ENCODE measurements at places on chromosomes 7 and 10.

DNA sequence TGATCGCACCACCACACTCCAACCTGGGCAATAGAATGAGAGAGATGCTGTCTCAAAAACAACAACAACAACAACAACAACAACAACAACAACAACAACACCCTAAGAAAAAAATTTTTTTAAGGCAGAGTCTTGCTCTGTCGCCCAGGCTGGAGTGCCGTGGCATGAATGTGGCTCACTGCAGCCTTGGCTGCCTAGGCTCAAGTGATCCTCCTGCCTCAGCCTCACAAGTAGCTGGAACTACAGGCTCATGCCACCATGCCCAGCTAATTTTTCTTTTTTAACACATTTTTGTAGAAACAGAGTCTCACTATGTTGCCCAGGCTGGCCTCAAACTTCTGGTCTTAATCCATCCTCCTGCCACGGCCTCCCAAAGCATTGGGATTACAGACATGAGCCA, 18.6 kb downstream of the ALDH18A1 start:
- DNase-seq = no peak

GRCh38 chr7:72161534-72161933, 250.6 kb downstream of the CALN1 start:
- no peak for DNase-seq

- DNase-seq = no peak
Observed at GRCh38 chr7:12550956-12551355, 19.6 kb upstream of the SCIN start.

GRCh38 chr10:123355748-123356481, 201.7 kb downstream of the BUB3 start:
- no peak for DNase-seq

GRCh38 chr10:106181501-106181900, 983.0 kb downstream of the SORCS1 start:
- DNase-seq = no peak

DNA sequence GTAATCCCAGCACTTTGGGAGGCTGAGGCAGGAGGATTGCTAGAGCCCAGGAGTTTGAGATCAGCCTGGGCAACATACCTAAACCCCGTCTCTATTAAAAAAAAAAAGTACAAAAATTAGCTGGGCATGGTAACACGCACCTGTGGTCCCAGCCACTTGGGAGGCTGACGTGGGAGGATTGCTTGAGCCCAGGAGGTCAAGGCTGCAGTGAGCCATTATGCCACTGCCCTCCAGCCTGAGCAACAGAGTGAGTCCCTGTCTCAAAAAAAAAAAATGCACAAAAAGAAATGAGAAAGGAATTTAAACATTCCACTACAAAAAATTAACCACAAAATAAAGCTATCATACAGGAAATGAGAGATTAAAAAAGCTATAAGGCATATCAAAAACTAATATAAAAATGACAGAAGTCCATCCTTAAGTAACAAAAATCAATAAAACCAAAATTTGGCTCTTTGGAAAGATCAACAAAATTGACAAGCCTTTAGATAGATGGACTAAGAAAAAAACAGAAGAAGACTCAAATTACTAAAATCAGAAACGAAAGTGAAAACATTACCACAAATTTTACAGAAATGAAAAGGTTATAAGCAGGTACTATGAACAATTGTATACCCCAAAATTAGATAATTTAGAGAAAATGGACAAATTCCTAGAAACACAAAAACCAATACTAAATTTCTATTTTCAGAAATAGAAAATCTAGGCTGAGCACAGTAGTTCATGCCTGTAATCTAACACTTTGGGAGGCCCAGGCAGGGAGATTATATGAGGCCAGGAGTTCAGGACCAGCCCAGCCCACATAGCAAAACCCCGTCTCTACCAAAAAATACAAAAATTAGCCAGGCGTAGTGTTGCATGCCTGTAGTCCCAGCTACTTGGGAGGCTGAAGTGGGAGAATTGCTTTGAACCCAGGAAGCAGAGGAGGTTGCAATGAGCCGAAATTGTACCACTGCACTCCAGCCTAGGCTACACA, 42.4 kb upstream of the NANOS1 start:
- no peak for DNase-seq

DNA sequence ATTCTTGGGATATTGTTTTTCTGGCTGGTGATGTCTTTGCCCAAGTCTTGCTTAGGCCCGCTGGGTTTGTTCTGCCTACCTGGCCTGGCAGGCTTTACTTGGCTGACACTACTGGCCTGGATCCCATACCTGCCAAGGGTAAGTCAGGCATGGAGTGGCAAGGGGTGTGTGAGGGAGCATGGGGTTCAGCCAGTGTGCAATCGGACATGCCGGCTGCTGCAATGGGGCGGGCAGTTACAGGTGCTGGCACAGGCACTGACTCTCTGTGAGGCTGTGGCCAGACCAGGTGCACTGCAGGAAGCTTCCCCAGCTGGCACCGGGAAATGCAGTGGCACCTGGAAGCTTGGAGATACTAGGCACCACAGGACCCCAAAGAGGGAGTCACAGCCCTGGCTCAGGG, 168.4 kb downstream of the PON1 start:
- DNase-seq = no peak

DNA sequence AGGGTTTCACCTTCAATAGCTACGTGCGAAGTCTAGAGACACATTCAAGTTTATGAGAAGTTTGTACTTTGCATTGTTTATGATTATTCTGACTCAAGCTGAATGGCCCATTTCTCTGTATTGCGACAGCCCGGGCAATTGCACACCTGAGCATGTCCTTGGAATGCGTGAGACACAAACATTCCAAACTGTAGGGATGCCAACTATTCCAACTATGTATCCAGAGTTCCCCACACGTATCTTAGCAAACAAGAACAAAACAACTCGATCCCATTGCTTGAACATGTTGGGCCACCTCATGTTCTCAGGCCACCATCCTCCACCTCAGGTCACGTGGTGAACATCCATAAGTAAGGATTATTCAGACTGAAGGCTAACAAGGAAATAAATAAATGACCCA, 51.4 kb upstream of the EGFR start:
- no peak for DNase-seq

DNA sequence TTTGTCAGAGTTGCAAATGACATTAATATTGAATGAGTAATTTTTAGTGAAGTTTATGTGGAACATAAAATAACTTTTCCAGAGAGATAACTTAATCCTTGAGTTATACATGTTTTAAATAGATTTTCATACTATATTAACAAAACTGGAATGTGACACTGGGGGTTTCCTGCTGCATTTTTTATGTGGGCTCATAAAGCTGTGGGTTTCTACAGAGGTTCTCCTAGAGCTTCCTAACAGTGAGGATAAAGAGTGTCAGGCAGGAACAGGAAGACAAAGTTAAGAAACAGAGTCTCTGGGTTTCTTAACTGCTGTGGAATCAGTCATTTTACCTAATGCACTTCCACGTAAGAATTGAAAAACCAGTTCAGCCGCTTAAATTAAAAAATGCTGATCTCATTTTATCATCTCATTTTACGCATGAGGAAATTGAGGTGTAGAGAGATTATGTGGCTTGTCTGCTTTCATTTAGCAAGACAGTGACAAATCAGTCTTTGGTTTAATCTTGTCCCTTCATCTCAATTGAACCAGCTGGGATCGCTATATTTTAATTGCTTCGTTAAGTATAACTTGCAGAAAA, 5.0 kb downstream of the CD36 start:
- no peak for DNase-seq

GRCh38 chr10:91551856-91552255, 81.0 kb downstream of the PPP1R3C start:
- no peak for DNase-seq

GRCh38 chr7:140458201-140458600, 21.1 kb downstream of the MKRN1 start:
- no peak for DNase-seq

DNA sequence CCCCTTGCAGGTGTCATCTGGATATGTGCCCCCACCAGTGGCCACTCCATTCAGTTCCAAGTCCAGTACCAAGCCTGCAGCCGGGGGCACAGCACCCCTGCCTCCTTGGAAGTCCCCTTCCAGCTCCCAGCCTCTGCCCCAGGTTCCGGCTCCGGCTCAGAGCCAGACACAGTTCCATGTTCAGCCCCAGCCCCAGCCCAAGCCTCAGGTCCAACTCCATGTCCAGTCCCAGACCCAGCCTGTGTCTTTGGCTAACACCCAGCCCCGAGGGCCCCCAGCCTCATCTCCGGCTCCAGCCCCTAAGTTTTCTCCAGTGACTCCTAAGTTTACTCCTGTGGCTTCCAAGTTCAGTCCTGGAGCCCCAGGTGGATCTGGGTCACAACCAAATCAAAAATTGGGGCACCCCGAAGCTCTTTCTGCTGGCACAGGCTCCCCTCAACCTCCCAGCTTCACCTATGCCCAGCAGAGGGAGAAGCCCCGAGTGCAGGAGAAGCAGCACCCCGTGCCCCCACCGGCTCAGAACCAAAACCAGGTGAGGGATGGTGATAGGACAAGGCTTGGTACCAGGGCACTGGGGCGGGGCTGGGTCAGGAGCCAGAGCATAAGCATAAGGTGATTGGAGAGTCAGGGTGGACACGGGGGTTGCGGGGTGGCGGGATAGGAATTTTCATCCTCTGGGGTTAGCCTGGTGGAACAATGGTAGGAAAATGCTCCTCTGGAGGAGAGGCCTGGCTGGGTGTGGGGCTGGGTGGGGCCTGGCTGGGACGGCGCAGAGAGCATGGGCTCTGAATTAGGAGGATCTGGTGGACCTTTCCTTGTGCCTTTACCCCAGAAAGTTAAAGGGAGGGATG, 1.9 kb downstream of the ZYX start:
- DNase-seq = no peak

DNA sequence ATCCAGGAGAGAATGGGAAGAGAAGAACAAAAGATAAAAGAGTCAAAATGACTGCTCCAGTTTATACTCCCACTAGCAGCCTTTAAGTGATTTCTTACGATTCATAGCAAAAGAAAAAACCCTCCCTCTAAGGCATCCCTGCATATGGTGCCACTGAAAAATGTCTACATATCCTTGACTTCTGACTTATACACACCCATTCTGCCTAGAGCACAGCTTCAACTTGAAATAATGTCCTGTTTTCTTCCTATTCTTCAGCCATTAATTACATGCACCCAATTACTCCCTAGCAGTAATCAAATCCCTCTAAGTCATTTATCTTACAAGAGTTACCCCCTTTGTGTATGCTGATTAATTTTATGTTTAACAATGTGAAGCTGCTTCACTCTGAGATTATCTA, 393.5 kb downstream of the HTR7 start:
- no peak for DNase-seq

GRCh38 chr10:26700884-26701630, 3.6 kb downstream of the PDSS1 start:
- DNase-seq = no peak

GRCh38 chr7:46932306-46932675, 649.6 kb downstream of the TNS3 start:
- no peak for DNase-seq

DNA sequence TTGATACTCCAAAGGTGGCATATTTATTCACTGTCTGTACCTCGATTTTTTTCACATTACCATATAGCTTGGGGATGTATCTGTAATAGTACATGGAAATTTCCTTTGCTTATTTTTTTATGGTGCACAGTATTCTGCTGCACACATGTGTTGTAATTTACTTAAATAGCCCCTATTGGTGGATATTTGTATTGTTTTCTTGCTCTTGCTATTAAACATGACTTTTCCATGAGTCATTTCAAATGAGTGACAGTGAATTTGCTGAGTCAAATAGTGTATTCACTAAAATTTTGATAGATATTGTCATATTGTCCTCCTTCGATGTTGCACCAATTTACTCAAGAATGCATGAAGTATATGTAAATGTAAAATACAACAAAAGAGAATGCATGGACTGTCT, 122.7 kb upstream of the STEAP4 start:
- no peak for DNase-seq

DNA sequence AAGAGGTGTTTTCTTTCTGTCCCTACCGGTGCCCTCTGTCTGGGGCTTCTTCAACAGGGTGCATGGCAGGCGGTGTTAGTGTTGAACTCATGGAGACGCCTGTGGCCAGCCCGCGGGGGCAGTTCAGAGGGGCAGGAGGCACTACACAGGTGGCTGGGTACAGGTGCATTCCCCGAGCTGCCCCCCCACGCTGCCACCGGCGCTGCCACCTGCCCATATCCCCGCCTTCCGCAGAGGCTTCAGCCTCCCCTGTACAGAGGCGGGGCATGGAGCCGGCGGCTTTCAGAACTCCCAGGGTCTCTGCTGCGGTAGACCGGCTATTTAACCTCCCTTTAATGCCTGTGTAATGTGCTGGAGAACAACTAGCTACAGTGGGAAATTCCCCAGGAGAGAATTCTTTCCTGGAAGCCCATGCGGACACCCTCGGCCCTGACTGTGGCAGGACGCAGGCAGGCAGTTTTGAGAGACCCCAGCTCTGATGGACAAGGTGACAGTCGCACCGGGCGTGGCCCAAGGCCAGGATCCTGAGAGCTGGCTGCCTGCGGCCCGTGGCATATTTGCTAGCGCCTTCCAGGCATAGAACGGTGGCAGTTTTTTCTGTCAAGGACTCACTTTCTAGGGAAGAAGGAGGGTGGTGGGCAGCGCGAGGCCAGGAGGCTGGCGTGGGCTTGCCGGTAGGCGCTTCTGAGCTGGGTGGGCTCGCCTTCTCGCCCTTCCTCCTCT, 53.7 kb upstream of the ZNF32 start:
- no peak for DNase-seq

- no peak for DNase-seq
Observed at GRCh38 chr7:87445897-87446296, 29.6 kb downstream of the ABCB4 start.

DNA sequence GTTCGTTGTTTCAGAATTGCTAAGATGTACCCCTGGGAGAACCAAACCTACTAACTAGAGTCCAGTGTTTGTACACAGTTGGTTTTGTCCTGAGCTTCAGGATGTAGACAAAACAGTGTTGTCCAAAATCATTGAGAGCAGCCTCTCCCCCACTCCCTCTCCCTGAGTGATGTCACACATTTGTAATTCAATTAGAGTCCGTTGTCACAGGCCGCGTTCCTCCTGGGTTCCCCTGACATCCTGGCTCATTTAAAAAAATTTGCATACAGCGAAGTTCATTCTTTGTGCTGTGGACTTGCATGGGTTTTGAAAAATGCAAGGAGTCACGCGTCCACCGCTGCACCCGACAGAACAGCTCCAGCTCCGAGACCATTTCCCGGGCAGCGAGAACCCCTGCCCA, 10.3 kb downstream of the GRIFIN start:
- DNase-seq = no peak

DNA sequence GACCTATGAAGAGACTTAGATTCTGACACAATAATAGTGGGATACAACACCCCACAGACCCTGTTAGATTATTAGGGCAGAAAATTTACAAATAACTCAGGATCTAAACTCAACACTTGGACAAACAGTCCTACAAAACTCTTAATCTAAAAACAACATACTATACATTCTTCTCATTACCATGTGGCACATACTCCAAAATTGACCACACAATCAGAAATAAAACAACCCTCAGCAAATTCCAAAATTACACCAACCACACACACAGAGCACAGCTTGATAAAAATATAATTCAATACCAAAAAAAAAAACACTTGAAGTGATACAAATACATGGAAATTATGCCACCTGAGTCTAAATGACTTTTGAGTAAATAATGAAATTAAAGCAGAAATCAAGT, 7.8 kb downstream of the ZNF680 start:
- no peak for DNase-seq

- no peak for DNase-seq
Observed at GRCh38 chr7:141838581-141838980, 2.7 kb downstream of the PRSS37 start.
